ENCODE measurements at places on chromosomes 5 and 9.
A peak's percentile ranks its signal among the peaks of the same experiment; 100 is the strongest.

DNA sequence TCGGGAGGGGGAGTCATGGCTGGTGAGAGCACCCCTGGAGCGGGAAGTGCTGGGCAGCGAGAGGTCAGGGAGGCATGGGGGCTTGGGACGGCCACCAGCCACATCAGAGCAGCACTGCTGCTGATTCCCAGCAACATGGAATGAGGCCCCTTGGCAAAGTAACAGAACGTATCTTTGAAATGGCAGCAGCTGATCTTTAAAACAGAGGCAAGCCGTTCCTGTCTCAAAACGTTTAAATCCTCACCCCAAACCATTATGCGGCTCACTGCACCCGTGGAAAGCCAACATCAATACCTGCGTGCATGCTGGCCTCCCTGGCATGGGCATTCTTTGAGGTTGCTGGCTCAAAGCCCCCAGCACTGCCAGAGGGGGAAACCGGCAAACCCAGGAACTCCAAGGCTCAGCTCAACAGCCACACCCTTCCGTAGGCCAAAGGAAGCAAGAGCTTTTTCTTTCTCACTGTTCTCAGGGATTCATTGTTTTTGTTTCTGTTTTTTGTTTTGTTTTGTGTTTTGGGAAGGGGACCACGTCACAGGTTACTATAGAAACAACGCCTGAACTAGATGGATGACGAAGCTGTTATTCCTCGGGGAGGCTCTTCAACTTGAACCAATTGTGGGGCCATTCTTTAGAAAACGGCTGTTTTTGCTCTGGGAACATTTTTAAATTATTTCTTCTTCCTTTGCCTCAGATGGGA lies 28.1 kb upstream of the OBP2B start:
- ATAC-seq: no peak

DNA sequence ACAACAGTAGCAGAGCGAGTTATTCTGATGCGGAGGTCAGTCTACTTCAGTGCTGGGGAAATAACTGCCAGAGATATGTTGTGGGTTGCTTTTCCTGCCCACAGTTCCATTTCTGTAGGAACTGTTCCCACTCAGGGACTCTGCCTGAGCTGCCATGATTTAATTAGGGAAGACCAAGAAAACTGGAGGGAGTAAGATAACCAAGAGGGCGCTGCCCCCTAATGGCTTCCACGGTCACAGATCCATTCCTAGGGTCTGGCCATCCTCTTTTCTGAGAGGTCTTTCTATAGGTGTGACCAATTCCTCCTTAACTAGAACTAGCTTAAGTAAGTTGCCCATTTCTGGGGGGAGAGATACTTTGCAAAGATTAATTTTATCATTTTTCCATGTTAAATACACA lies 125.9 kb downstream of the APBA1 start:
- ATAC-seq: no peak

DNA sequence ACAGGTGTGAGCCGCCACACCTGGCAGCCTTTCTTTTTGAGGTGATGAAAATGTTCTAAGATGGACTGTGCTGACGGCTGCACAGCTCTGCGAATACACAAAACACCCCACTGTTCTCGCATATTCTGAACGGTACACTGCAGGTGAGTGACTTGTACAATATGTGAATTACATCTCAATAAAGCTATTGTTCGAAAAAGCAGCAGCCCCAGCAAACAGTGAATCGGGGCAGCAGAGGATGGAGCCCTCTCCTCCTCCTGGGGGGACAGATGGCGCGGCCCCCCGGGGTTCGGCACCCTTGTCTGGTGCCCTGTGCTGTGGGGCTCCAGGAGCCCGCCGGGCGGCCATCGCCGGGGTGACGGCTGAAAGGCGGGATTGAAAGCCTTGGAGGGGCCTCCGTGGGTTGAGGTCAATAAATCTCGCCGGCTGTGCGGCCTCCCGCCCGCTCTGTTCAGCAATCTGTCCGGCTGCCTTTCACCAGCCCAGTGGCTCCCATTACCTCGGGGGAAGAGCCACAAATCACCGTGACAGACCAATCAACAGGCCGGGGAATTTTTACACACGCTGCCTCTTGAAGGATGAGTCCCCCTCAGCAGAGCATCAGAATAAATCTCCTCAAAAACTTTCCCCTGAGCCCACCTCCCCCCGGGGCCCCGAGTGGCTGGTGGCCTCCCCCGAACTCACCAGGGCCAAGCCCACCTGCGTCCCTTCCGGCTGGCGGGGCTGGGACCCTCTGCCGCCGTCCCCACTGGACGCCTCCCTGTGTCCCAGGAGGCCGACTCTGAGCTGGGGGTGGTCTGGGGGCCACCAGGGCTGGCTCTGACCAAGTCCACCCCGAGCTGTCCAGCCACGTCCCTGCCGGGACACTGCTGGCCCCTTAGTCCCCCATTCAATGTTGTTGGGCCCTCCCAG lies 37.8 kb upstream of the TMEM250 start:
- no peak for ATAC-seq

DNA sequence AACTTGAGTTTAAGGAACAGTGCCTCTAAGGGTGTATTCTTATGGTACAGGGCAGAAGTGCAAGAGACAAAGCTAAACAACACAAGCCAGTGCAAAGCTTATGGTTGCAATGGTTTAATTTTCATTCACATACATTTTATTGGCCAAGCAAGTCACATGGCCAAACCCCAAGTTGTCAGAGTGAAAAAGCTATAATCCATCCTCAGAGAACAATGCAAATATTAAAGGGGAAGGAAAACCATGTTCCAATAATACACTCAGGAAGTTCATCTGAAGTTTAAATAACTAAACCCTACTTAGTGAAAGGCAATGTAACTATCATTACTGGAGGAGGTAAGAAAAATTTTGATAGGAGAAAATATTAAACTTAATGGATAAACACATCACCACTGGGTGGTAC lies 26.6 kb upstream of the TLR4 start:
- ATAC-seq: no peak

- ATAC-seq: no peak
Measured at GRCh38 chr9:137521405-137521985, 28.7 kb downstream of the PNPLA7 start.

DNA sequence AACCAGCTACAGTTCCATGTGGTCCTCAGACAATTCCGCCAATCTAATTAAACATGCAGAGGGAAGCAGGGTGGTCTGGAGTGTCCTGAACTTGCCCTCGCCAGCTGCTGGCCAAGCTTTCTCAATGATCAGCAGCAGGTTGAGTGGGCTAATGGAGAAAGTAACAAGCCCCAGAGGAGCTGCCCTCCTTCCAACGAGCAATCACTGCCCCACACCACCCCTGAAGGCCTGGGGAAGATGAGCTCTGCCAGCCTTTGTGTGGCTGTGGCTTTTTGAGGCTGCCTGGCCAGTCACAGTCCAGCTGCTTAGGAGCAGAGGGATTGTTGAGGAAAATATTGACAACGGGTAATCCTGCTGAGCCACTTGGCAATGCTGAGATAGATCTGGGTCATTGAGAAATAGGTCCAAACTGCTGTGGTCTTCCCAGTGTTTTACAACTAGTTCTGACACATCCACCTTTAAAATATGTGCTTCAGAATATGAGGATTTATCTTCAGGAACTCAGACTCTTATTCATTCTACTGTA lies 107.3 kb downstream of the CD180 start:
- ATAC-seq: no peak

GRCh38 chr5:79851391-79851863 lies 139.6 kb downstream of the MTX3 start:
- no peak for ATAC-seq

- ATAC-seq: no peak
Measured at GRCh38 chr9:91753711-91754110, 196.3 kb downstream of the ROR2 start.

GRCh38 chr5:128101676-128102075 lies 18.1 kb downstream of the SLC12A2 start:
- ATAC-seq: no peak

DNA sequence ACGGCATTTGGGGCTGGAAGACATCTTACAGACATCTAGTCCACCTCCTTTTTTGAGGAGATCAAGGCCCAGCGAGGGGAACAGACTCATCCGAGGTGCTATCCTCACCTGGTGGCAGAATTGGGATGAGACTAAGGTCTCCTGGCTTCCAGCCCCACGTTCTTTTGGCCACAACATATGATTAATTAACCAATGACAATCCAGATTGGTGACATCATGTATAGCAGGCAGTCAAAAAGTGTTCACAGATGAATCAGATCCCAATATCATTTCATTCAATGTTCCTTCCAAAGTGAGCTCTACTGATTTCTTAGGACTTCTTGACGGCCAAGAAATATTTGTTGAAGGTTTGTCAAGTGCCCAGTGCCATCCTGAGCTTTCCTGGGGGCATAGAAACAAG lies 3.9 kb downstream of the CFAP77 start:
- no peak for ATAC-seq

- ATAC-seq: no peak
Measured at GRCh38 chr9:93072383-93072795, 13.9 kb downstream of the SUSD3 start.

DNA sequence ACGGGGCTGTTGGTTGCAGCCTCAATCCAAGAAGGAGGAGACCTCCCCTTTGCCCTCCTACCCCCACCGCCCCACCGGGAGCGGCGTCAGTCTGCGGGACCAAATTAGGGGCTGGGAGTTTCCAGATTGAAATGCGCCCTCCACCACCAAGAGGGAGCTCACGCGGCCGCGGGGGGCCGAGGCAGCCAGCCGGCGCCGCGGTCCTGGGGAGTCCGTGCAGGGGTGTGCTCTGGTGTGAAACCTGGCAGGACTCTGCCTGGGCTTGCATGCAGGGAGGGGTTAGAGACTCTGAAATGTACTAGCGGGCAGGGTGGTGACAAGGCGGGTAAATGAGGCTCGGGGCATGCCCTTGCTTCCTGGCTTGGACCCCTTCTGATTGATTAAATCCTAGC lies 989 bp upstream of the FBN2 start:
- no peak for ATAC-seq

GRCh38 chr5:124080256-124080655 lies 568.3 kb downstream of the CSNK1G3 start:
- no peak for ATAC-seq

GRCh38 chr9:1353291-1353690 lies 303.1 kb downstream of the DMRT2 start:
- ATAC-seq: no peak

DNA sequence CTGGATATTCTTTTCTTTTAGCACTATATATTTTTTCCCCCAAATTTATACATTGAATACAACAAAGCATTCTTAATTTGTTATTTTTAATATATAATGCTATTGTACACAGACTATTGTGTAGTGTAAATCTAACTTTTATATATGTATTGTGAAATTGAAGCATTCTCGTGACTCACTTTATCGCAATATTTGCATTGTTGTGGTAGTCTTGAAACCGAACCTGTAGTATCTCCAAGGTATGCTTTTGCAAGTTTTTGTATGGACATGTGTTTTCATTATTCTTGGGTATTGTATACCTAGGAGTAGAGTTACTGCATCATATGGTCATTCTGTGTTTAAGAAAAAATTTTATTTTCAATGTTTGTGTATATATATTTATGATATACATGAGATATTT lies 49.6 kb downstream of the NSD1 start:
- ATAC-seq: no peak

GRCh38 chr5:176626876-176627236 lies 3.5 kb downstream of the SNCB start:
- no peak for ATAC-seq

DNA sequence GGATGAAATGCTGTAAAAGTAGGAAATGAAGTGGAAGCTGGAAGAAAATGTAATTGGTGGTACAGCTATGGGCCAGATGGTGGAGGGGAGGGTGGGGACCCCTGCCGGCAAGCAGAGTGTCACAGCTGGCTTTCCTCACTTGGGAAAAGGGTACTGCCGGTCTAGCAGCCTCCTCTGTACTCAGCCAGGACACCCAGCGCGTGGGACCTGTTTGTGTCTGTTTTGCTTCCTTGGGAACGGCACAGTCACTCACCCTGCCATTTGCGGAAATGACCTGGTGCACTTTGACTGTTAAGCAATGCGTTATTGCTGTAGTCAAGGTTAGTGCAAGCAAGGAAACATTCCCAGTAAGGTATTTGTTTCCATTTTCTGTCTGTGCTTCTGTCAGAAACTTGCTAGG lies 10.1 kb downstream of the TMEM252 start:
- no peak for ATAC-seq

DNA sequence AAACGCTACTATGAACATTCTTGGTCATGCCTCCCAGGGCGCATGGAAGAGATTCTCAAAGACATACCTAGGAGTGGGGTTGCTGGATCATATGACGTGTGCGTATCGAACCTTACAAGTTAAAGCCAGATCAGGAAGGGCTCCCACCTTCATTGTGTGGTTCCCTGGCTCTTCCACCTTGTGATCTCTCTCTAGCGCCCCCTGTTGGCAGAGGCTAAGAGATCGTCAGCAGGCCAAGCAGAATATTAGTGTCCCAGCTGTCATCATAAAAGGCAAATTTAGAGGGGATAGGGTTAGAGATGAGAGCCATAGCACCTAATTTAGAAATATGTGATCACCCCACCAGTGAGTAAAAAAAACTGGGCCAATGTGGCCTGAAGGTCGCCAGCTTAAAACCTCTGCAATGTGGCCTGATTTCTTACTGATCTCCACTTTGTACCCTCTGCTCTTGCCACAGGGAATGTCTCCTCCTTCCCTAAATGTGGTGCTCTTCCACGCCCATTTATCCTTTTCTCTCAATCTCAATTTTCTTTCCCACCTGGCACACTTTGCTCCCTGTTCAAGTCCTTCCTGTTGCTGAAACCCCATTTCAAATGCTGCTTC lies 91.7 kb upstream of the SHB start:
- peak; percentile 52 for ATAC-seq

- ATAC-seq: no peak
Measured at GRCh38 chr5:132815454-132815853, 2.4 kb downstream of the SOWAHA start.

GRCh38 chr5:118126159-118126558 lies 862.2 kb downstream of the DTWD2 start:
- ATAC-seq: no peak

DNA sequence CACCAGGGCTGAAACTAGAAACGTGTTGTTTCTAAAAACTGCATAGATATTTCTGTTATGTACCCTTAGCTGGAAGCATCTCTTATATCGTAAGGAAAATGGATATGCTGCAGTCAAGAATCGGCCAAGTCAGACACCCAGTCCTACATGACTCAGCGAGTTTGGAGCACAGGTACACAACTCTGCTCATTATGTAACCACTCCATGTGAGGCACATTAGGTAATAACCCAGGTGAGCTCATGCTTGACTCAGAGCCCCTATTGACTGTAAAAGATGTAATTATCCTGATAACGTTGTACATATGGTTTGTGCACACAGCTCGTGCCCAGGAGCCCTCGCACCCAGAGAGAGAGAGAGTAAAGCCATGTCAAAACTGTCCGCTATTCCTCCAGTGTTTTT lies 593.7 kb upstream of the ACO1 start:
- ATAC-seq: no peak

DNA sequence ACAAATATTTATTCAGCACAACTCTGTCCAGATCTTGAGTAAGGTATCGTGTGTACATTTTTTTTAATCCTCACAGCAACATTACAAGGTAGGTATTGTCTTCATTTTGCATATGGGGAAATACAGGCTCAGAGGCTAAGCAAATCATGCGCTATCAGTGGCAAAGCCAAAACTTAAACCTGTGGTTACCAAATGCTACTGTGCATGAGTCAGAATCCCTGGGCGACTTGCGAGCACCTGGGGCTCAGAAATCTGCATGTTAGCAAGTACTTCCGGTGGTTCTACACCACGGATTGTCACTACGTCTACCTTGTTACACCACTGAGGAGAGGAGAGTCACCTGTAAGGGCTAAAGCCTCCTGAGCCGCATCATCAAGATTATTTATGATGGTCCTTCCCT lies 21.3 kb downstream of the C5orf58 start:
- peak; percentile 97 for ATAC-seq

GRCh38 chr9:92706218-92706940 lies 36.4 kb upstream of the IPPK start:
- peak; percentile 91 for ATAC-seq

Data from activated T-helper 17 cell treated with anti-CD3 and anti-CD28 coated beads, Interleukin-2, amount 50 U/mL, for 72 hours (primary cell).